ENCODE measurements at places on chromosomes 5 and 9. TPM values are rescaled to one million over a fixed set of nuclear protein-coding genes. Genes with fewer than 3 reads are reported as not detected.

DNA sequence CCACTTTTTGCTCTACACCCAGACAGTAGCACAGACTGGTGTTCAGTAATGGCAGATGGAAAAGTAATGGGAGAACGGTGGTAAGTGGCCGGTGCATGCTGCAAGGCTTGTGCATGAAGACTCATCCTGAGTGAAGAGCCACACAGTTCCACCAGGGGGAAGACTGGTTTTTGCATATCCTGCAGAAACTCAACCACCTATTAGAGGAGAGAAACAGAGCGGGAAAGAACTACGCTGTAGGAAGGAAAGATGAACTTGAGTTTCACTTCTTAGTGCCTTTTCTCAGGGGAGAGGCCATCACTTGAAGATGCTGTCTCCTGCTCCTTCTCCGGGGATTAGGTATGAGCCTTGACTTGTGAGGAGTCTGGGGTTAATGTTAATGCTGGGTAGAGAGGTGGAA is 9.4 kb upstream of the PRSS3 start:
- no peak for DNase-seq
- no peak overlapping the region for H3K4me3 ChIP-seq
- peaks cover 6% of the 10 kb centered on the region for H3K4me1 ChIP-seq
- no peaks in the 10 kb centered on the region for H3K27me3 ChIP-seq

DNA sequence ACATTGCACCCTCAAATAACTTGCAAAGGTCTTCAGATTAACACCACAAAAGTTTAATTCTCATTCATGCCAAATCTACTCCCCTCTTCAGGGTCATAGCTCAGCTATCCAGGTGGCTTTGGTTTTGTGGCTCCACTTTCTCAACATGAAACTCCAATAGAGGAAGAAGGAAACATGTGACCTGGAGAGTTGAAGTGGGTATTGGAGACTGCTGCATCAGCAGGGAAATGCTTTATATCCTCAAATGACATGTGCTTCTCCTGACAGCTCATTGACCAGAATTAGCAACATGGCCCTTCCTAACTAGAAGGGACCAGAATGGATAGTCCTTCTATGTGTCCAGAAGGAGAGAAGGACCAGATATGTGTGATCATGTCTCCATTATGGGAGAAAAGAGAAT is 73.6 kb downstream of the TLR4 start:
- no peak overlapping the region for H3K27ac ChIP-seq
- peaks cover 10% of the 10 kb centered on the region for H3K27me3 ChIP-seq
- H3K4me1 ChIP-seq, result no peaks in the 10 kb centered on the region
- H3K36me3 ChIP-seq, result no peaks in the 10 kb centered on the region

DNA sequence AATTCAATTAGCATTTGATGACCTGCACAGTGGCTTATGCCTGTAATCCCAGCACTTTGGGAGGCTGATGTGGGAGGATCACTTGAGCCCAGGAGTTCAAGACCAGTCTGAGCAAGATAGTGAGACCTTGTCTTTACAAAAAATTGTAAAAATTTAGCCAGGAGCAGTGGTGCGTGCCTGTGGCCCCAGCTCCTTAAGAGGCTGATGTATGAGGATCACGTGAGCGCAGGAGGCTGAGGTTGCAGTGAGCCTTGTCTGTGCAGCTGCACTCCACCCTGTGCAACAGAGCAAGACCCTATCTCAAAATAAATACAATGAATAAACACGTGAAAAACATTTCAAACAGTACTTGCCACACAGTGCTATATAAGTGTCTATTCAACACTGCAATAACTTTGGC is 4.2 kb downstream of the ABCA1 start:
- no peaks in the 10 kb centered on the region for H3K36me3 ChIP-seq
- H3K4me1 ChIP-seq, result peaks cover 17% of the 10 kb centered on the region
- H3K4me3 ChIP-seq, result no peak overlapping the region
- no peaks in the 10 kb centered on the region for H3K27me3 ChIP-seq
- no peak for DNase-seq

DNA sequence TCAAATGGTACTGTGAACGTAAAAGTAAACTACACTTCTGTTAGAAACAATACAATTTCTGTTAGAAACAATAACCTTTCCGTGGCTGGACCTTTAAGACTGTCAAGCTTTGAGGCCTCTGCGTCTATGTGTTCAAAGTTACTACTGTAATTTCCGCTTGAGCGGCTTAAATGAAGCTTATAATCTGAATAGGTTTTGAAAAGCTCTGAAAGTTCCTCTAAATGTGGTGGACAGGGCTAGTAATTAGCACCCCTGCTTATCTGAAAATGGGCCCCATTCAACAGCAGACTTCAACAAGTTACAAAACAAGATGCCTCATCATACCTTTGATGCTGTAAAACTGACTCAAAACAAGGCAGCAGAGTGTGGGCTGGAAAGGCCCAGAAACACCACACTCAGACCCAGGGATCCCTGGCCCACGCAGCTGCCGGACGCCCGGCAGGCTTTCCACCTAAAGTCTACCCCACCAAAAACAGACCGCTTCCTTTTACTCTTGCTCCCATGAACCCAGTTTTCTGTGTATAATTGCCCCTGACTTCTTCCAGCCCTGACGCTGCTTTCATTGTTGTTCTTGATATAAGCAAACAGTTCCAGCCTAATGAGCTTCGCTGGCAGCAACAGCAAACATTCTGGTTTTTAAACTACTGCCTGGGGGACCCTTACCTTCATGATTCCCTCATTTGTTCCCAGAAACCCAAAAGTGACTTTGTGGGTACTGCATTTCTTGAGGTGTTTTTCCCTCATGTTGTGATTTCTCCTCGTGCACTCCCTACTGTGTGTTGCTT is 66.7 kb downstream of the TLE1 start:
- peaks cover 10% of the 10 kb centered on the region for H3K4me1 ChIP-seq
- H3K36me3 ChIP-seq, result no peaks in the 10 kb centered on the region
- no peak overlapping the region for H3K27ac ChIP-seq
- H3K4me3 ChIP-seq, result no peak overlapping the region
- no peak for DNase-seq
- H3K27me3 ChIP-seq, result no peaks in the 10 kb centered on the region

- no peak overlapping the region for H3K4me3 ChIP-seq
- H3K4me1 ChIP-seq, result peaks cover 12% of the 10 kb centered on the region
- no peak overlapping the region for H3K27ac ChIP-seq
- H3K27me3 ChIP-seq, result no peaks in the 10 kb centered on the region
- no peaks in the 10 kb centered on the region for H3K36me3 ChIP-seq
- DNase-seq, result no peak
These were observed 132.8 kb downstream of the CRB2 start for GRCh38 chr9:123488722-123489321.

DNA sequence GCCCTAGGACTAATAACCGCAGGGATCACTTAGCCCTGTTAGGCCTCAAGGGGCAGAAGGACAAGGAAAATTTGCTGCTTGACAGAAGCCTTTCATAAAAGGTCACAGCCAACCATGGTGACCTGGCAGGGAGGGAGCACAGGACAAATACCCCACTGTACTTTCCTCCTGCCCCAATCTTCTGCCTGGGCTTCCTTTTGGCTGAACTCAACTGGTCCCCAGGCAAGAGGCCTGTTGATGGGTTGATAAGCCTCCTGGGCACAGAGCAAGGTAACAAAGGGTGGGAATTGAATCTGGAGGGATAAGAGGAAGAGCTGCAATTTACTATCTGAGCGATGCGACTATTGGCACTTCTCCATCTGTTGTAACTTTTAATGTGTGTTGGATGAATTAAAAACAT is 392.9 kb downstream of the RASEF start:
- no peak overlapping the region for H3K4me3 ChIP-seq
- H3K4me1 ChIP-seq, result no peaks in the 10 kb centered on the region
- no peaks in the 10 kb centered on the region for H3K27me3 ChIP-seq
- DNase-seq, result no peak
- H3K36me3 ChIP-seq, result no peaks in the 10 kb centered on the region
- H3K27ac ChIP-seq, result no peak overlapping the region

DNA sequence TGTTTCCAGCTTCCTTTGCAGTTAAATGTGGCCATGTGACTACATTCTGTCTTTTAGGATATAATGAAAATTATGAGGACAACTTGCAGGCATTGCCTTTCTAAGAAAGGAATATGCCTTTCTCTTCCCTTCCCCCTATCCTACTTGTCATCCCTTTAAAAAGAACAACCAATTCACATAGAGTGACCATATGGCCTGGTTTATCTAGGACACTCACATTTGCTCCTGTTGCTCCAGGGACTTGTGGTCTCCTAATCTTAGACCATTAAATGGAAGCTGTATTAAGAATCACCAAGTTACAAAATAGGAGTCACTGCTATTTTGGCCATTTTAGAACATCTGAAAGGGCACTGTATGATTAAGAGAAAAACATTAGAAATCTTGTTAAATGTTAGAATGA is 520.3 kb downstream of the DTWD2 start:
- no peak for DNase-seq
- no peaks in the 10 kb centered on the region for H3K4me1 ChIP-seq
- no peak overlapping the region for H3K27ac ChIP-seq
- H3K4me3 ChIP-seq, result no peak overlapping the region

DNA sequence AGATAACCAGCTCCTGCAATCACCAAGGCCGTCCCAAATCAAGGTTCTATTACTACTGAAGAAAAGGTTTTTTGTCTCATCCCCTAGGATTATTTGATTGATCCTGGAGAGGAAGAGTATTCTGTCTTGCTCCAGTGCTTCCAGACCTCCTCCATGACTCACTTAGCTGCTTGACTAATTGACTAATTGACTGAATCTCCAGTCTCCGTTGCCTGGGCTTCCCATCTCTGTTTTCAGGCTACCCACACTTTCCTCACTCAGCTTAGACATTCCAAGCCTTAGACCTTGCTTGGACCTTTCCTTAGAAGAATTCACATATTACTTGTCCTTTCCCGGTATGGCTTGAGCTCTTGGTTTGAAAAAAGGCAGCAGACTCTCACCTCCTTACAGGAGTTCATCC is 60.6 kb downstream of the FRMD3 start:
- no peaks in the 10 kb centered on the region for H3K36me3 ChIP-seq
- peaks cover 23% of the 10 kb centered on the region for H3K4me1 ChIP-seq
- no peaks in the 10 kb centered on the region for H3K27me3 ChIP-seq
- H3K27ac ChIP-seq, result no peak overlapping the region

GRCh38 chr5:168176251-168176650 is 115.2 kb upstream of the WWC1 start:
- no peak overlapping the region for H3K4me3 ChIP-seq
- peaks cover 8% of the 10 kb centered on the region for H3K4me1 ChIP-seq
- H3K36me3 ChIP-seq, result no peaks in the 10 kb centered on the region
- DNase-seq, result no peak
- no peaks in the 10 kb centered on the region for H3K27me3 ChIP-seq
- H3K27ac ChIP-seq, result no peak overlapping the region

DNA sequence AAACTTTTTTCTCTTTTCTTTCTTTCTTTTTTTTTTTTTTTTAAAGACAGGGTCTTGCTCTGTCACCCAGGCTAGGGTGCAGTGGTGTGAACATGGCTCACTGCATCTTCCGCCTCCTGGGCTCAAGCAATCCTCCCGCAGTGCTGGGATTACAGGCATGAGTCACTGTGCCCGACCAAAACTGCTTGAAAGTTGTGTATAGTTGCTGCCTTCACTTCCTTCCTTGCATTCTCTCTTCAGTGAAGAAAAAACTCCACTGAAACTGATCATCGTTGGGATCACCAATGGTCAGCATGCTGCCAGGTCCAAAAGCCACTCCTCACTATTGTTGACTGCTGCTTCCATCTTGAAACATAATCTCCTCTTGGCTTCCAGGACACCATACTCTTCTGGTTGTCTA is 66.6 kb upstream of the CTNNA1 start:
- H3K4me1 ChIP-seq, result no peaks in the 10 kb centered on the region
- no peak overlapping the region for H3K27ac ChIP-seq
- H3K36me3 ChIP-seq, result no peaks in the 10 kb centered on the region
- no peaks in the 10 kb centered on the region for H3K27me3 ChIP-seq
- no peak for DNase-seq
- no peak overlapping the region for H3K4me3 ChIP-seq

DNA sequence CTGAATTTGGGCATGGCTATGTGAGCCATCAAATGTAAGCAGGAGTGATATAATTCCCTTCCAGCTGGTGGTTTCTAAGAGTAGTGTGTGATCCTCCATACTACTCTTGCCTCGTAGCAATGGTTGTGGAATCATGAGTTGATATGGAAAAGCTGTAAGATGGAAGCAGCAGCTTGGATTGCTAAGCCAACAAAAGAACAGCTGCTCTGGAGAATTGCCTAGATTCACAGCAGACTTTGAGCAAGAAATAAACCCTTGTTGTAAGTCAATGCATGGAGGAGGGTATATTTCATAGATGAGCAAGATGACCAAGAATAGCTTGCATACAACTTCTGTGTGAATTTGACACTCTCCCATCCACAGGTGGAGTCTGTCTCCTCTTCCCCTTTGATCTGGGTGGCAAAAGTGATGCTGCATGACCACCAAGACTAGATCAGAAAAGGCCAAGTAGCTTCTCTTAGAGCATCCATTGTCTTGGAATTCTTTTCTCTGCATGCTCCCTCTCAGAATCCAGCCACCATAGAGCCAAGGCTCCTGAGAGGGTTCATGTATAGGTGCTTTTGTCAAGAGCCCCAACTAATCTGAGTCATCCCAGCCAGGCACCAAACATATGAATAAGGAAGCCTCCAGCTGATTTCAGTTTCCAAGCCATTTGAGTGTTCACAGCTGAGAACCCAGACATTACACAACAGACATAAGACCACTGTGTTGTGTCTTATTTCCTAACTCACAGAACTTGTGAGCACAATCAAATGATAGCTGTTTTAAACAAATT is 79.0 kb downstream of the PRLR start:
- H3K4me1 ChIP-seq, result no peaks in the 10 kb centered on the region
- H3K4me3 ChIP-seq, result no peak overlapping the region
- no peak overlapping the region for H3K27ac ChIP-seq

DNA sequence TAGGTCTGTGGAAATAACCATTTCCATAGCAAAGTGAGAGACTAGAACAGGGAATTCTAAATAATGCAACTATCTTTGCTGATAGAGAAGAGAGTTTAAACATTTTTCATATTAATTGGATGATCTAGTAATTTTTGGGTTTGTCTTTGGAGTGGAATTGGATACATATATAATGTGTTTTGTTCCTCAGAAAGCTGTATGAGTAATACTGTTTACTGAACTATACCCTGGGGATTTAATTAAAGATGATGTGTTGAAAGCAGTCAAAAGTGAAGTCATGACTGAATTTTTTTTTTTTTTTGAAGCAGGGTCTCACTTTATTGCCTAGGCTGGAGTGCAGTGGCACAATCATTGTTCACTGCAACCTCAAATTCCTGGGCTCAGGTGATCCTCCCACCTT is 17.9 kb downstream of the FER start:
- DNase-seq, result no peak
- H3K27me3 ChIP-seq, result no peaks in the 10 kb centered on the region
- no peak overlapping the region for H3K4me3 ChIP-seq
- no peaks in the 10 kb centered on the region for H3K4me1 ChIP-seq
- no peaks in the 10 kb centered on the region for H3K36me3 ChIP-seq

DNA sequence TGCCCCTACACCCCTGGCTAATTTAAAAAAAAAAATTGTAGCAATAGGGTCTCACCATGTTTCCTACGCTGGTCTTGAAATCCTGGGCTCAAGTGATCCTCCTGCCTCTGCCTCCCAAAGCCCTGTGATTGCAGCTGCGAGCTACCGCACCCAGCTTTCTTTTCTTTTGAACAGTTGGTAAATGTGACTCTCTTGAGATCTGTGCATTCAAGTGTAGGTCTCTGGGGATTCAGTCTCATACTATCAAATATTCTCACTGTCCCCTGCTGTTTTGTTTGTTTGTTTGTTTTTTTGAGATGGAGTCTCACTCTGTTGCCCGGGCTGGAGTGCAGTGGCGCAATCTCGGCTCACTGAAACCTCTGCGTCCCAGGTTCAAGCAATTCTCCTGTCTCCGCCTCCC is 42.3 kb upstream of the CXXC5 start:
- no peaks in the 10 kb centered on the region for H3K4me1 ChIP-seq
- H3K27me3 ChIP-seq, result no peaks in the 10 kb centered on the region
- H3K4me3 ChIP-seq, result no peak overlapping the region

The CDKN2A gene
- 0.90 TPM for total RNA-seq

The EPB41L4B gene
- total RNA-seq, result 20.6 TPM

Data from hepatocyte (in vitro differentiated cells).